SK-MEL-5 (cell line): ENCODE measurements at places on chromosomes 2 and 18. TPM values are rescaled to one million over a fixed set of nuclear protein-coding genes. Genes with fewer than 3 reads are reported as not detected.

DNA sequence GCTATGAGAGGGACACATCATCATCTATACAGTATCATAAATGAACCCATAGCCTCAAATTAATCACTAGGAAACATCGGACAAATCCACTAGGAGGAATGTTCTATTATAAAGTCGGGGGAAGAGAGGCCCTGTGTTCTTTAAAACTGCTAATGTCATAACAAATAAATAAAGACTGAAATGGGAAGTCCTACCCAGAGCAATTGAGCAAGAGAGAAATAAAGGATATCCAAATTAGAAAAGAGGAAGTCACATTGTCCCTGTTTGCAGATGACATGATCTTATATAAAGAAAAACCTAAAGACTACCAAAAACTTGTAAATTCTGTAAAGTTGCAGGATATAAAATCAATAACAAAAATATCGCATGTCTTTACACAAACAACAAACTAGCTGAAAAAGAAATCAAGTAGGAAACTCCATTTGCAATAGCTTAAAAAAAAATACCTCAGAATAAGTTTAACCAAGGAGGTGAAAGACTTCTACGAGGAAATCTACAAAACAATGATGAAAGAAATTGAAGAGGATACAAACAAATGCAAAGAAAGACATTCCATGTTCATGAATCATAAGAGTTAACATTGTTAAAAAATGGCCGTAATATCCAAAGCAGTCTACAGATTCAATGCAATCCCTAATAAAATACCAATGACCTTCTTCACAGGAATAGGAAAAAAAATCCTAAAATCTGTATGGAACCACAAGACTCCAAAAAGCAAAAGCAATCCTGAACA is 30.6 kb downstream of the RTN4 start:
- DNase-seq, result no peak

DNA sequence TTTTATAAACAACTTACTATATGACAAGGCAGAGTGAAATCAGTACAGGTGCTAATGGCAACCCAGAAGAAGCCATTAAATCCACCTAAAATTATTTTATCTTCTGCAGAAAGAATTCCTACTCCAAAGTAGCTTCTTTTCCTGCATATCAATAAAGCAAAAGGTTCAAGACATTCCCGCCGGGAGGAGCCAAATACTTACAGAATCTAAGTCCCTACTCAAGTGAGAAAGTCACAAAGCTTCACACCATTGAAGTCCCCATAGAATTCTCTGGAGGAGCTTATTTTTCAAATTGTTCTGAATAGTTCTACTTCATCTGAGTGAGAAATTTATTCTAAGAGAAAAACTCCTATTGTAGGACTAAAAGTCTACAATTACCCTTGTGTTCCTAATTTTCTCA is 233.7 kb upstream of the HNRNPA3 start:
- peak; percentile 19 for DNase-seq

- no peak for DNase-seq
These were observed 141.7 kb upstream of the LMAN1 start for GRCh38 chr18:59500765-59501164.

The TTR gene
- total RNA-seq, result 0.16 and 0.18 TPM in 2 replicates

The IL18R1 gene
- 0.37 and 0.59 TPM in 2 replicates for total RNA-seq
